ENCODE measurements at places on chromosomes 5 and 9.

DNA sequence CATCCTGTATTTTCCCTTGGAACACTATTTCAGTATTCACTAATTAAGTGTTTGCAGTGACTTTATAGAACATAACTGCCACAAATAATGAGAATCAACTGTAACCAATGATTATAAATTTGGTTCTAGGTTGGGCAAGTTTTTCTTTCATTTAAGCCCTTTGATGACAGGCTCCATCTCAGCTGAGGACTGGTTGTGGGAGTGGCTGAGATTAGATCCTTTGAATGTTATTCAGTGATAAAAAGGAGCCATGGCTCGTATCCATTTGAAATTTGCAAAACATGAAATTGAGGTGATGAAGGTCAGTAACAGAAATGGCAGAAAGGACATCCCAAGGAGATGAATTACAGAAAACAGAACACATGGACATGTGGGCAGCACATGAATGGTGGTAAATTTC, 138.1 kb upstream of the PCA3 start:
- no peak for DNase-seq

- DNase-seq: no peak
Measured at GRCh38 chr5:334903-335739, 13.6 kb downstream of the AHRR start.

- no peak for DNase-seq
Measured at GRCh38 chr5:142453932-142454331, 129.1 kb upstream of the SPRY4 start.

DNA sequence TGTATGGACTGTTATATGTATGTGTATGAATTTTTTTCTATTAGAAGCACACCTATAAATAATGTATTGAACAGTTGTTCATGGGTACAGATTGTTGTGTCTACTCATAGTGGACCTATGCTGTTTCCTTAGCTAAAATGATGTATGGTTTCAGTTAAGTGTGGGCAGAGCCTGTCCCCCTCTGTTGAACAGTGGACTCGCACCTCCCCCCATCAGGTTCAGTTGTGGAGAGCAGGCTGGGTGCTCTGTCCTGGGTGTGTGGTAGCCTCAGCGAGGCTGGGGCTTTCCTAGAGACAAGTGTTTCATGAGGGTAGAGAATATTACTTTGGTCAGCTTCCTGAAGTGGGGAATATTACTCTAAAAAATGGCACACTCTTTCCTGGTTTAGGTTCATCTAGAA, 47.4 kb upstream of the LRRTM2 start:
- DNase-seq: no peak

- DNase-seq: no peak
Measured at GRCh38 chr5:147098233-147098790, 136.5 kb upstream of the STK32A start.

- DNase-seq: no peak
Measured at GRCh38 chr9:11962327-11962726, 730.9 kb upstream of the TYRP1 start.

DNA sequence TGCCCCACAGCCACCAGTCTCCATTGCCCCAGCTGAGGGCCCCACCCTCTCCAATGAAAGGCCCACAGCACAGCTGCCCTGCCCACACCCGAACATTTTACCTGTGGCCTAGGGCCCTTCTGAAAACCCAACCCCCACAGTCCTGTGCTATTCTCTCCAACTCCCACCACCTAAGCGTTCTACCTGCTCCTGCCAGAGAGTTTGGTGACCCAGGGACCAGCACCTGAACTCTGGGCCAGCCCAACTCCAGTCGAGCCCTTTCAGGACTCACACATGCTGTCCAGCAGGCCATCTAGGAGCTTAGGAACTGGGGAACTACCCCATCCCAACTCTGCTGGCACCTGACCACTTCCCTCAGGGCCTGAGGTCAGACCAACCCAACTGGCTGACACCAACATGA, 562.3 kb downstream of the DNAH5 start:
- DNase-seq: no peak

DNA sequence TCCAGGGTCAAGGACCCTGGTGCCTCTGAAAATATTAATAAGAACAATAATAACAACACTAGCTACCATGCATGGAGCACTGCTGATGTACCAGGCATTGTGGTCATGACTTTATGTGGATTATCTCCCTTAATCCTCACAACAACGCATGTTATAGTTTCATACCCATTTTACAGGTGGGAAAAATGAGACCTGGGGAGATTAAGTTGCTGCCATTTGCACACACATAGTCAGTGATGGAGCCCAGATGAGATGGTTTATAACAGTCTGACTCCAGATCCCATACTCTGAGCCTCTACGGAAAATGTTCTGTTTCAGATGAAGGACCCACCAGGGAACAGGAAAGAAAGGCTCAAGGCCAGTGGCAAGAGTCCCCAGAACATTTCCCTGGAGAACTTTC, 48.2 kb upstream of the PPARGC1B start:
- DNase-seq: no peak

DNA sequence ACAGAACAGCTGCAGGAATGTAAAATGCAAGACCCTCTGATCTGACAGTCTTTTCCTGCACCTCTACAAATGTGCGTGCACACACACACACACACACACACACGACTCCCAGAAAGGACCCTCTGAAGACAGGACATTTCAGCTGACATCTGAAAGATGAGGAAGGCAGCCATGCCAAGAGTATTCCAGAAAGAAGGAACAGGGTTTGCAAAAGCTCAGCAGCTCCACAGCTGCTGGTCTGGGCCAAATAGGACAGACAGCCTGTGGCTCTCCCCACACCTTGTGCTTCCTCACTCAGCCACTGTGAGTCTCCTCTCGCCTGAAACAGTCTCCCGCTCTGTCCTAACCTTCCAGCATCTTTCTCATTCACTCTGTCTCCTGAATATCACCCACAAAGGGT, 189.0 kb downstream of the PALM2AKAP2 start:
- DNase-seq: no peak

DNA sequence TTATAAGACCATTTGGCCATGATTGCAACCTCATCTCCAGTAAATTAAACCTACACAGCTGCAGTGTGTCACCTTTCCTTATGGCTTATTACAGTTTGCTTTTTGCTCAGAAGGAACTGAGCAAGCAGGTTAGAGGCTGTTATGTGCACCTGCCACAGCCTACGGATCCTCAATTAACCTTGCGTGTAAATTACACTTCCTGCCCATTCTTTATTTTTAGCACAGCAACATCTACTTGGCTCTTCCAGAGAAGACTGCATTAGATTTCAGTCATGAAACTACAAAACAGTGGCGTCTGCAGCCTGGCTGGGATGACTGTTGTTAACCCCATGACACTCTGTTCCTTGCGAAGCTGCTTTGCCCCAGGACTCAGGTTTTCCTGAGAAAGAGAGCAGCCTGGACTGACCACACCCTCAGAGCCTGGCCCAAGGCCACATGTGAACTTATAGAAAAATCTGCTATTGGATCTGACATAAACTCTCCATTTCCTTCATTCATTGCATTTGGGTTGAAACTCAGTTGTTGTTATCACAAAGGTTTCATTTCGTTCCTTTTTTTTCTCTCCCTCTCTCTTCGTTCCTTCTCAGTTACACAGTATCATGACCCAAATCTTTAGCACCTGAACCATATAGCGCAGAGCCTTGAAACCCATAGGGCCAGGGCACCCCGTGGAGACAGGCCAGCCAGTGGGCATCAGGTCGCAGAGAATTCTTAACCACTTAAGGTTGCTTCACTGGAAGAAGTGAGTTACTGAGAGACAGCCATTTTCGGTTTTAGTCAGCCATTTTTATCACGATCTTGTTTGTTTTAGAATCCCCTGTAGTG, 138.6 kb downstream of the PALM2AKAP2 start:
- DNase-seq: no peak

GRCh38 chr5:96703384-96703920, 41.3 kb downstream of the CAST start:
- no peak for DNase-seq

GRCh38 chr5:42993516-42994245, 46.4 kb downstream of the ANXA2R start:
- no peak for DNase-seq

DNA sequence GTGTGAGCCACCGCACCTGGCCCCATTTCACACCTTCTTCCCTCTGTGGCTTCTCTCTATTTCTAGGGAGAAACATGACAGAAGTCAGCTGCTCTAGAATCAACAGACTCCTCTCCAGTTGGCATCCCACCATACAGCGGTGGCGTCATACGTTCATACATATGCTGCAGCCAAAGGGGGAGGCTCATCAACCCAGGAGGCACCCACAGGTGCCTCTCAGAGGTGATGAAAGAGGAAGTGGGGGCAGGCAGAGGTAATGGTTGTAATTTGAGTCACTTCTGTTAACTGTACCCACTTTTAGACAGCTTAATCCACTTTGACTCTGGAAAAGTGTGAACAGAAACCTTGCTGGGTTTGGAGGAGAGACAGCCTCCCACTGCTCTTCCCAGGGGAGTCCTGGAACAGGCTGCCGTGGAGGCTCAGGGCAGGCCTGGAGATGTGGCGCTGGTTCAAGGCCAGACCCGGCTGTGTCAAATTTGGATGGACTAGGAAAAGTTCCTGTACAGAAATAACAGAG, 47.3 kb upstream of the SUB1 start:
- DNase-seq: no peak

DNA sequence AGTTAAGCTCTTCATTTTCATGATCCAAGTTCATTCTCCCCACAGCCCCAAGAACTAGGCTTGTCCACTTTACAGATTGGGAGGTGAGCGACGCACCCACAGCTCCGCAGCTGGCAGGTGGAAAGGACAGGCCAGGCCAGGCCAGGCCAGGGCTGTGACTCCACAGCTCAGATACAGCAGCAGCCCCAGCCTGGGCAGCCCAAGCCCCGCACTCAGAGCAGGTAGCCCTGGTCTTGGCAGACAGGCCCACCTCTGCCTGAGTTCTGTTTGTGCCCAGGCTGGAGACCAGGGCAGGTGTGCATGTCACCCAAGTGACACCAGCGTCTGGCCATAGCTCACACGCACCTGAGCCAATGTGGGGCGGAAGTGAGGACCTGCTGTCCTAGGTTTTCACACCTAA, 124.7 kb downstream of the WNK2 start:
- no peak for DNase-seq

All from activated T-cell treated with anti-CD3 and anti-CD28 coated beads for 1 hour (primary cell).